ENCODE measurements at places on chromosomes 2 and 18.

DNA sequence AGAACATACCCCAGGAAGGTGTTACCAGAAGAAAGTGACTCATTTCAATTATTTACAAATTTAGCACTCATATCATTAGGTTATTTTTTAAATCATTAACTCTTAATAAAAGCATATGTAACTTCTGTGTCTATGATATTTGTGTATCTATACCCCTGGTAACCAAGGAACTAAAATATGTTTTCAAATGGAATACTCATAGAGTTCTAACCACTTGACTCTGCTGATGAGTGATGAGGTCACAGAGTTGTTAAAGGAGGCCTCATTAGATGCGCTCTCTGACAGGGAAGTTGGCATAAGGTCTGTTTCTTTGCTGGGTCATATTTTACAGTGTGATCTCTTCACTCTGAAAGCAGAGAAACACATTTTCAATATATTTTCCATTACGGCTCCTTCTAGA lies 73.4 kb downstream of the CCDC150 start:
- no peak for DNase-seq

DNA sequence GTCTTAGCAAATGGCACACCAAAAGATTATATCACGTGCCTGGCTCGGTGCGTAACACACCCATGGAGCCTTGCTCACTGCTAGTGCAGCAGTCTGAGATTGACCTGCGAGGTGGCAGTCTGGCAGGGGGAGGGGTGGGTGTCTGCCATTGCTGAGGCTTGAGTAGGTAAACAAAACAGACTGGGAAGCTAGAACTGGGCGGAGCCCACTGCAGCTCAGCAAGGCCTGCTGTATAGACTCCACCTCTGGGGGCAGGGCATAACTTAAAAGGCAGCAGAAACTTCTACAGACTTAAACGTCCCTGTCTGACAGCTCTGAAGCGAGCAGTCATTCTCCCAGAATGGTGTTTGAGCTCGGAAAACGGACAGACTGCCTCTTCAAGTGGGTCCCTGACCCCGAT lies 55.9 kb upstream of the FSHR start:
- DNase-seq: no peak

- no peak for DNase-seq
Observed at GRCh38 chr18:42030586-42031182, 75.7 kb downstream of the PIK3C3 start.

GRCh38 chr2:85892216-85892944 lies 3.6 kb upstream of the ST3GAL5 start:
- DNase-seq: no peak

DNA sequence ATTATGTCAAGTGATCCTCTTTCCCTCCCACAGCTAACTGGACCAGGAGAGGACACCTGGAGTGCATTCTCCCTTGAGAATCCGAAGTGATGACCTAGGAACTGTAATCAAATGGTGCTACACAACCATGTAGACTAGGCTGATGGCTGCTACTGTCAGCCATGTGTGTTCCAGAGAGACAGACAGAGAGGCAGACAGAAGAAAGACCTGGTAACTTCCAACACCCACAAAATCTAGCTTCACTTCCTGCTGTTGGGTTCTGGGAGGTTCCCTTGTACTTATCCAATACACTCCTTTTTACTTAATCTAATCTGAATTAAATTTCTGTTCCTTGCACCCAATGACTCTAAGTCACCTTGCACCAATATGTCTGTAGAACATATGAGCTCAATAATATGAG lies 72.3 kb downstream of the AAK1 start:
- no peak for DNase-seq

DNA sequence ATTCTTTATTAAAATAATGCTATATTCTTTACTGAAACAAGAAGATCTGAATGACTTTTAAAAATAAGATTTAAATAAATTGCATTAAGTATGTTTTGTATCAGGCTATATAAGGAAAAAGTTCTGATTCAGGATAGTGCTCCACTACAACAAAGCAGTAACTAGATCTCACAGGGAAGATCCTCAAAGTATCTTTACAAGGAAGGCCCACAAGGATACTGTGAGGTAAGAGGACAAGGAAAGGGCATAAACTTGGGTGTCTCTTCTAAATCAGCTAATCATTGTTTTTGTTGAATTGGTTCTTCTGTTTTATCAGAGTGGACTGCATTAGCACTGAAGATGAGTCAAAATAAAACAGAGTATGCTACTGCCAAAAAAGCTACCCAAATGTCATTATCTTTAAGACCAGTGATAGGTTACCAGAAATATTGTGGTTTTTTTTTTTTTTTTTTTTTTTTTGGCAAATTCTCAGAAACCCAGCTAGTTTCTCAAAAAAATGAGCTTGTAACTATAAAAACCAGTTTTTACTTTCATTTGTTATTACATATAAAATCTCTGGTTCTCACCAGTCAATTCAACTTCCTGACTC lies 160.9 kb downstream of the BAZ2B start:
- no peak for DNase-seq

GRCh38 chr18:79693561-79694205 lies 14.1 kb downstream of the CTDP1 start:
- DNase-seq: no peak

DNA sequence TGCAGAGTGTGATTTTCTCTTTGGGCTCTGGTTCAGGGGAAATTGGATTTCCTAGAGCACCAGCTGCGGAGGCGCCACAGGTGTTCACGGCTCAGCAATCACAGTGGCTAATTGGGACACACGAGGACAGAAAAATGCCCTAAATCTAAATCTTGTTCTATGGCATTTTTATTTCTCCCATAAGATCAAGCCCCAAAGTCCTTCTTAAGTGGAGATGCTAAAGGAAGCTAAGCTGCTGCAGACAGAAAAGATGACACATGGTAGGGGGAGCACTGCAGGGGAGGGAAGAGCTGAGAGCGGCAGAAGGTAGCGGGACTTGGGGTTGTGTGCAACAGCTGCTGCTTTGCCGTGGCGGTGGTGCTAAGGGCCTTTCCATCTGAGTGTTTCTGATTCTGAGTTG lies 280.6 kb downstream of the MYT1L start:
- DNase-seq: no peak

DNA sequence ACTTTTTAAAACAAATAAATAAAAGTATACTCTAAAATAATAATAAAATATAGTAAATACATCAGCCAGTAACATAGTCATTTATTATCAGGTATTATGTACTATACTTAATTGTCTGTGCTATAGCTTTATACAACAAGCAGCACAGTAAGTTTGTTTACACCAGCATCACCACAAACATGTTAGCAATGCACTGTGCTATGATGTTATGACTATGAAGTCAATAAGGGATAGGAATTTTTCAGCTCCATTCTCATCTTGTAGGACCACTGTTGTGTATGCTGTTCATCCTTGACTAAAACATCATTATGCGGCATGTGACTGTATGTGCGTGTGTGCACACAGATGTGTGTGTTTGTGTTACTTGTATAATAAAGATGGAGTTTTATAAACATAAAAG lies 137.5 kb downstream of the LYPD6B start:
- DNase-seq: no peak

- DNase-seq: no peak
Observed at GRCh38 chr18:78768221-78768620, 211.4 kb upstream of the SALL3 start.

DNA sequence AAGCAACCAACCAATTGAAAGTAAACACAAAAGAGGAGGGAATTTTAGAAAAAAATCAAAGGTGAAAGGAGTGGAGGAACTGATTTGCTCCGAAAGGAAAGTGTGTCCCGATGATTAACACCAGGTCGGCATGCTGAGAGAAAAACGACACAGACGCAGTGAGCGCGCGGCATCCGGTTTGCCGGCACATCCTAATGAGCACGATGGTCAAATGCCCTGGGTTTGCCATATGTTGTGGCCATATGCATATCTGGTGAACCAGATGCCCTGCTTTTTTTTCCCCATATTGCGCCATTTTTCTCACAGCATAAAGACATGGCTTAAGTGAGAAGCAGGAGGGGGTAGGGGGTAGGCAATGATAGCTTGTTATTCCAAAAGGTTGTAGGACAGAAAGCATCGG lies 626.7 kb downstream of the BCL11A start:
- DNase-seq: no peak

DNA sequence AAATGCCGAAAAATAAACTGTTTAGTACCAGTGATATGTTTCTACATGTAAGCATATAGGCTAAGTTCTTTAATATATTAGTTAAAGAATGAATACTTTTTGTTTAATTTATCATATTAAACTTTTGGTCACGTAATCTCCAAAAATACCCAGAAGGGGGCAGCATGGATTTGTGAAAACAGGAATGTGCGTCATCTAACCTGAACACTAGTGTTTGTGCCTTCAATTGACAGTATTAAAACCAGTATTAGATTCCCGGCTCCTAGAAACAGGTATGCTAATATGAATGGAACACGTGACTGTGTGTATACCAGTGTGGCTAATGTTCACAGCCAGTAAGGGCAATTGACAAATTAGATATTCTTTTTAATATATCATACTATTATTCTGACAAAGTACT lies 51.8 kb downstream of the WDR7 start:
- DNase-seq: no peak
